MCF 10A (cell line): ENCODE measurements at places on chromosomes 1 and 21. TPM values are rescaled to one million over a fixed set of nuclear protein-coding genes. Genes with fewer than 3 reads are reported as not detected.

DNA sequence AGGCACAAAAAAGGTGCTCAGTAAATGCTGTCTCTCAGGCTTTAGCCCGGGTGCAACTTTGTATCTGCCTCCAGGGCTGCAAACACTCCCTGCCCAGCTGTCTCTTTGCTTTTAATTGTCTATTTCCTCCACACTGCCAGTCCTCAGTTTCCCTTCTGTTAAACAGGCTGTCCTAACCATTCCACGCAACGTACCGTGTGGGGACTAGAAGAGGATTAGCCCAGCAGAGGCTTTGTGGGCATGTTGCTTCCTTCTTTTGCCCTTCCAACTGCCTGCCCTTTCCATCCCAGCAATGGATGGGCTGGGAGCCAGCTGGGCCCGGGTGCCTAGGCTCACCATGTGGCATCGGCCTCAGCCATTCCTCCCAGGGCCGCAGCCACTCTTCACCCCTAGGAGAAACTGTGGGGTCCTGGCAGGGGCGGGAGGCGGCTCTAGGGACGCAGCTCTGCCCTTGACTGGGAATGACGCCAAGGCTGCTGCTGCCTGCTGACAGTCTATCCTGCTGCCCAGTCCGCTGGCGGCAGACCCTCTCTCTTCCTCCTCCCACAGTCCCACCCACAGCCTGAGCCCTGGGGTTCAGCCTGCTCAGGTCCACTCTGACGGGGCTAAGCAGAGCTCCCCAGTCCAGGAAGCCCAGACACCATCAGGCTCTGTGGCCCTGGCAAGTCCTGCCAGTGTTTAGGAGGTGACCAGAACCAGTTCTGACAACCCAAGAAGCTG lies 40.6 kb upstream of the LRP8 start:
- H3K27me3 ChIP-seq: no peaks in the 10 kb centered on the region
- H3K36me3 ChIP-seq: no peaks in the 10 kb centered on the region
- no peak for DNase-seq

The LCE3E gene
- not detected in 2 replicates for total RNA-seq

- H3K27ac ChIP-seq: no peak overlapping the region
- H3K4me1 ChIP-seq: peaks cover 9% of the 10 kb centered on the region
- no peak overlapping the region for H3K4me3 ChIP-seq
- H3K27me3 ChIP-seq: no peaks in the 10 kb centered on the region
Measured at GRCh38 chr1:42737986-42738677, 1.9 kb downstream of the CLDN19 start.

DNA sequence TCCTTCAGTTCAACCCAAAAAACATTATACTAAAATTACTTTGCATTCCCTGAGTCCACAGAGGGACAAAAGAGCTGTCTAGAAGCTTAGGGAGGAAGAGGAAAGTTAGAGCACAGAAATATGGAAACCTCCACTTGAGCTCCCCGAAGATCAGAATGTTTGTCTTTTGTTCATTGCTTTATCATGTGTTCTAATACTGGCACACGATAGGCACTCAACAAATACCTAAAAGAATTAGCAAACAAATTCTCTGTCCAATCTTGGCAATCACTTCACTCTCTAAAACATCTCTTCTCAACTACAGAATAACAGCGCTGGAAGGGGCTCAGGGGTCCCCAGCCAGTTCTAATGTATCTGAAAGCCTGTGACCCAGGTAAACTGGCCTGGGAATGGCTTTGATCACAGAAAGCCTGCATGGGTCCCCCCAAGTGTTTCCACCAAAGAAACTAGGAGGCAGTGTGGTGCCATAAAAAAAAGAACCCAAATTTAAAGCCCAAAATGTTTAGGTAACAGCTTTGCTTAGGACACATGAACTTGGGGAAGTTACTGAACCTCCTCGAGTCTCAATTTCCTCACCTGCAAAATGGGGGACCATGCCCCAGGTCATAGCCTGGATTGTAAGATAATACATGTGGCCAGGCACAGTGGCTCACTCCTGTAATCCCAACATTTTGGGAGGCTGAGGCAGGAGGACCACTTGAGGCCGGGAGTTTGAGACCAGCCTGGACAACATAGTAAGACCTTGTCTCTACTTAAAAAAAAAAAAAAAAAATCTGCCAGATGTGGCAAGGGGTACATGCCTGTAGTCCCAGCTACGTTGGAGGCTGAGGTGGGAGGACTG lies 45.8 kb downstream of the SSBP3 start:
- H3K4me1 ChIP-seq: no peaks in the 10 kb centered on the region
- DNase-seq: no peak
- H3K27ac ChIP-seq: no peak overlapping the region

The TCHH gene
- 0.12 and 0.22 TPM in 2 replicates for total RNA-seq

DNA sequence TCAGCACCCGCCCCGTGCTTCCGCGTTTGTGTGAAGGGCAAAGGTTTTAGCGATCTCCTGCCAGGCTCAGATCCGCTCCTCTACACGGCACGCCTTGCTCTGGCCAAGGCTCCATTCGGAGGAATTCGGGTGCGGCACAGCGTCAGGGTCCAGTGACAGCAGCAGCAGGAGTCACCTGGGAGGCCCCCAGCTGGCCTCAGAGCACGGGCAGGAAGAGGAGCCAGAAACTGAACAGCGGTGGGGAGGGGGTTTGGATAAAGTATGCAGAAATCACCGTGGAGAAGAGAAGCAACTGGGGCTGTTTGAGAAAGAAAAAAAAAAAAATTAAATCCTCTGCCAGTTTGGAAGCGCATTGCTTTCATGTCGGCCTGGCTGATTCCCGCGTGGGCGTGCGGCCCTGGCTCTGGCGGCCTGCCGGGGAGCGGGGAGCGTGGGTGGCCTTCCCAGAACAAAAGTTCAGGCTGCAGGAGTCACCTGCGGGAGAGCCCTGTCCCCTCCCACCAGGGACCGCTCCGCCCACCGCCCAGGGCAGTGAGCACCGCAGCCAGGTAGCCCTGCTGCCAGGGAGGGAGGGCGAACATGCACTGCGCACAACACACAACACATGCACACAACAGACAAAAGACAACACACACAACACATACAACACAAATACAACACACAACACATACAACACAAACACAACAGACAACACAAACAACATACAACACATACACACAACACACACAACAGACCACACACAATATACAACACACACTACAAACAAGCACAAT lies 107.6 kb downstream of the ETS2 start:
- H3K27me3 ChIP-seq: no peaks in the 10 kb centered on the region
- H3K4me3 ChIP-seq: no peak overlapping the region
- H3K27ac ChIP-seq: no peak overlapping the region
